ENCODE measurements at places on chromosomes 2 and 18. TPM values are rescaled to one million over a fixed set of nuclear protein-coding genes. Genes with fewer than 3 reads are reported as not detected.

GRCh38 chr2:159828738-159829137, 30.7 kb upstream of the CD302 start:
- H3K27me3 ChIP-seq, result no peaks in the 10 kb centered on the region
- no peak for DNase-seq
- no peak overlapping the region for H3K27ac ChIP-seq
- no peak overlapping the region for H3K4me3 ChIP-seq
- no peaks in the 10 kb centered on the region for H3K36me3 ChIP-seq
- no peaks in the 10 kb centered on the region for H3K4me1 ChIP-seq

DNA sequence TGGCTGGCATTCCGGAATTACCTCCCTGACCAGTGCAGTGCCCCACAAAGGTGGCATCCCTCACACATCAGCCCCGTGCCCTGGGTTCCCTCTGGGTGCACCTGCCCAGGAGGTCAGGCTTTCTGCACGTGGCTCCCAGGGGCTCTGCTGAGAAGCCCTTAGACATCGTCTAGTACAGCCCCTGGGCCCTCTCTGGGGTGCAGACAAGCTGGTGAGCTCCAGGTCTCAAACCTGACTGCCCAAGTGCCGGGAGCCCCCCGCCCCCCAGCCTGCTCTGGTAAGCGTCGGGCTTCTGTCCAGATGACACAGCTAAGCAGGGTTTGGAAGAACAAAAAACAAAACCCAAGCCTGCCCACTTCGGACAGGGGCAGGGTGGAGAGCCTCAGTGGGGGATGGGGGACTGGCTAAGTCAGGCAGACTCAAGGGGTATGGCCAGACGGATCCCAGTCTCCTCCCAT, 20.2 kb downstream of the TWIST2 start:
- no peaks in the 10 kb centered on the region for H3K36me3 ChIP-seq
- peaks cover 13% of the 10 kb centered on the region for H3K4me1 ChIP-seq
- peak overlapping the region; percentile 60 for H3K27ac ChIP-seq
- DNase-seq, result no peak

DNA sequence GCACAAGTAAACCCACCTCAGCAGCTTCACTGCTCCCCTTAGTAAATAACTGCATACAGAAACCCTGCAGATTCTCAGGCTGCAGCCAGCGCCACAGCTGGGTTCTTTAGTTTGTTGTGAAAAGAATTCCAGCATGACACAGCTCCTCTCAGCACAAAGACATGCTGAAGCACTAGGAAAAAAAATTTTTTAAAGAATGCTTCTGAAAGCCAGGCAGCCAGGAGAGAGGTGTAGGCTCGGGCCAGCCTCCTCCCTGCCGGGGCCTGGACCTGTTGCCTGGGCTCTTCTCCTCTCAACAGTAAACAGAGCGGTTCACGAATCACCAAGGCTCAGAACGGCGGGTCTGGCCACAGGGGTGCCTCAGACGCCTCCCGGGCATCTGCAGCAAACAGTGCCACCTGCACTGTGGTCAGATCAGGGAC, 95.7 kb upstream of the POU3F3 start:
- no peak overlapping the region for H3K27ac ChIP-seq
- DNase-seq, result no peak
- no peaks in the 10 kb centered on the region for H3K4me1 ChIP-seq
- H3K36me3 ChIP-seq, result no peaks in the 10 kb centered on the region
- no peak overlapping the region for H3K4me3 ChIP-seq

GRCh38 chr2:70143314-70144150, 47.3 kb downstream of the C2orf42 start:
- peak overlapping the region; percentile 98 for H3K27ac ChIP-seq
- H3K36me3 ChIP-seq, result no peaks in the 10 kb centered on the region
- H3K4me1 ChIP-seq, result no peaks in the 10 kb centered on the region
- H3K27me3 ChIP-seq, result no peaks in the 10 kb centered on the region
- peak; percentile 65 for DNase-seq

DNA sequence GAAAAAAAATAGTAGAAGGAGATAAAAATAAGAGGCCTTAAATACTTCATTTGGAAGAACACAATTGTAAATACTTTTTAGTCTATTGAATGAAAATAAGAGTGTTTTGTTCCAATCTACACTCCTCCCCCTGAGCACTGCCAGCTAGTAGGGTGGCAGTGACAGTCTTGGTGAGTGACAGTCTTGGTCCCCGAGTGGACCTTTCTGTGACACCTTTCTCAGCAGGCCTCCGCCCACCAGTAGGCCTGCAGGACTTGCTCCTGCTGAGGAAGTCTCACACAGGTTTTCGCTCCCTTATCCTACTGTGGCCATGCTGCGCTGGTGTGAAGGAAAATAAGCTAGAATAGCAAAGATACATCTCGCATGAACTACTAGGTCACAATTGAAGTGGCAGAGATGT, 666.8 kb downstream of the NR4A2 start:
- no peak overlapping the region for H3K27ac ChIP-seq
- no peaks in the 10 kb centered on the region for H3K4me1 ChIP-seq
- H3K4me3 ChIP-seq, result no peak overlapping the region
- no peak for DNase-seq
- H3K27me3 ChIP-seq, result no peaks in the 10 kb centered on the region
- H3K36me3 ChIP-seq, result no peaks in the 10 kb centered on the region

CNNM4 gene
- 9.2 TPM for total RNA-seq

LRRTM4 gene
- total RNA-seq, result 6.2 TPM

SERPINB13 gene
- 0.57 TPM for total RNA-seq

GRCh38 chr18:9996094-9996493, 82.3 kb downstream of the VAPA start:
- H3K27me3 ChIP-seq, result no peaks in the 10 kb centered on the region
- H3K36me3 ChIP-seq, result no peaks in the 10 kb centered on the region
- no peak for DNase-seq
- no peak overlapping the region for H3K4me3 ChIP-seq

DSC2 gene
- 29.1 TPM for total RNA-seq

- no peaks in the 10 kb centered on the region for H3K4me1 ChIP-seq
- no peak for DNase-seq
- no peak overlapping the region for H3K4me3 ChIP-seq
- H3K27ac ChIP-seq, result no peak overlapping the region
- H3K27me3 ChIP-seq, result no peaks in the 10 kb centered on the region
- H3K36me3 ChIP-seq, result no peaks in the 10 kb centered on the region
Observed at GRCh38 chr2:229740279-229740678, 25.9 kb upstream of the DNER start.

All from prostate gland (tissue), 2 donors.